ENCODE measurements at places on chromosomes 2 and 18. TPM values are rescaled to one million over a fixed set of nuclear protein-coding genes. Genes with fewer than 3 reads are reported as not detected.

DBI gene
- 313 TPM for polyA plus RNA-seq

IER3IP1 gene
- polyA plus RNA-seq = 27.5 TPM

GRCh38 chr18:48769006-48769636 is 181.6 kb downstream of the SMAD7 start:
- no peak for DNase-seq

DNA sequence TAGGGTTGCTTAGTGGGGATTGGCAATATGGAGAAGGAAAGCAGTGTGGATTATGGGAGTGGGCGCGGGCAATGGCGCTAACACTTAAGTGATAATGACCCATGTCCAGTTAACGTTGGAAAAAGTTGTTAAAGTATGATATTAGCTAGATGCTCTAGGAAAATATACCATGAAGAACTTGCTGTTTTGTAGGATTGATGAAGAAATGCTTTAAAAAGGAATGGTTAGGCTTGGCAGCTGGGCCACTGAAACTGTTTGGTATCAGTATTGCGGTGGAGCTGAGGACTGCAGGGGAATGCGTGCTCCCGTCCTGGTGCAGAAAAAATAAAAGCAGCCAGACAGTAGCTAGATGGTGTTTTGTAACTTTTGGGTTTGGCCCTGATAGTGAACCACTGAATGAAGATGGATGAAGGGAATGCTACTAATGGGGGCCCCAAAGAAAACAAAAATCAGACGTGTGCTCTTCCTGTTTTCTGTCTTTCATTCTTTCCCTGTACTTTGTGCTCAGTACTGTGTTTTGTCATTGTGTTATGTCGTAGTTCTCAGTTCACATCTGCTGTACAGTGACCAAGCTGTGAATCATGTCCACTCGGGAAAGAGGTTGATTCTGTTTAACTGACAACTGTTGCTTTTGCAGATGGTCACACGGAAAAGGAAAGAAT is 999 bp downstream of the INSIG2 start:
- peak; percentile 20 for DNase-seq

ANKRD62 gene
- polyA plus RNA-seq = not detected

GRCh38 chr2:2524348-2524941 is 193.4 kb upstream of the MYT1L start:
- DNase-seq = no peak

DNA sequence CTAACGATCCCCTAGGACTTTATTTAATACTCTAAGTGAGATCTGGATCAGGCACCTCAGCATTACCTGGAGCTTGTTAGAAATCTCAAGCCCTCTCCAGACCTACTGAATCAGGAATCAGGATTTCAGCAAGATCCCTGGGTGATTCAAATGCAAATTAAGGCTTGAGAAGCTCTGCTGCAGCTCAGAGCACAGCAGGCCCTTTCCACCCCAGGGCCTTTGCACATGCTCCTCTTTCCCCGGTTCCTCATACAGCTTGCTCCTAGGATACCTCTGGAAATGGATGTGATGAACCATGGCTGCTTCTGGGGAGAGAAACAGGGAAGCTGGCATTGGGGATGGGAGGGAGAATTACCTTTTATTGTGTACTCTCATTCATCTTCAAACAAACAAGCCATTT is 40.3 kb upstream of the MGAT4A start:
- no peak for DNase-seq

GRCh38 chr2:239881561-239882320 is 143.4 kb downstream of the NDUFA10 start:
- peak; percentile 46 for DNase-seq

- no peak for DNase-seq
These were observed 2.7 kb downstream of the AAMP start for GRCh38 chr2:218267259-218267658.

TYMS gene
- polyA plus RNA-seq = 105 TPM

GRCh38 chr18:75809926-75810255 is 382.4 kb upstream of the SMIM21 start:
- DNase-seq = no peak

- DNase-seq = no peak
These were observed 96.1 kb downstream of the DDX1 start for GRCh38 chr2:15687720-15688119.

STON1 gene
- polyA plus RNA-seq = 8.8 TPM

- no peak for DNase-seq
These were observed 36.2 kb downstream of the TNS1 start for GRCh38 chr2:217966423-217967070.

- no peak for DNase-seq
These were observed 446 bp upstream of the RHBDD1 start for GRCh38 chr2:226835420-226835795.

DNA sequence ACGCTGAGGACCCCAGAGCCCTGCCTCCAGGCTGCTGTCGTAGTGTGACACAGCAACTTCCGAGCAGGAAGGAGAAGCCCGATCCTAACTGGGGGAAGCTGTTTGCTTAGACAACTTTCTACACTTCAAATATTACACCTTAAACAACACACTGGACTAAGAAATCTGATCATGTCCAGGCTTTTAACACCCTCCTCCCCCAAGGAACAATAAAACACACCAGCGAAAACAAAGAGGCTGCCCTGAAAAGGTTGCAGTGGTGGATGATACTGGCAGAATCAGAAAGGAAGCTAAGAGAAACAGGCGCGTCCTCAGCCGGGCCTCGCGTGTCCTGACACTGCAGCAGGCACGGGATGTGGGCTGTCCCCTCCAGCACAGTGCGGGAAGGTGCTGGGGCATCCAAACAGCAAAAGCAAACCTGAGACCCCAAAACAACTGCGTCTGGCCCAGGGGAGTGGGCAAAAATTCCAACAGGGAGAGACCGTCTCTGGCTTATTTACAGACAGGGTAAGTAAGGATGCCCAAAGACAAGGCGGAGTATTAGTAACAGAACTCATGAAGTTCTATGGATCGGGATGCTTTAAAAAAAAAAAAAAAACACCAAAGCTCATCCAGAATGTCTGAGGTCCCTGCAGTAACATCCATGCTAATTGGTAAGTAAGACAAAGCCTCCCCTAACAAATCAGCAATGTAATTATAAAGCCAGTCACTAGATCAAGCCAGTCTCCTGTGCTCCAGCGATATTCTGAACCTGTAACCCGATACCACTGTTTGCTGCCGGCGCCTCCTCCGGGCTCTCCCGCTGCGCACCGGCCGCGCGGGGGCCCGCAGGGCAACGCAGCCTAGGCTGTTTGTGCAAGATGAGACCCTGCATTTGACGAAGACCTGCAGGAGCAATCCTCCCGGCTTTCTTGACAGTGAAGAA is 9.0 kb downstream of the SERTAD2 start:
- peak; percentile 90 for DNase-seq

DNA sequence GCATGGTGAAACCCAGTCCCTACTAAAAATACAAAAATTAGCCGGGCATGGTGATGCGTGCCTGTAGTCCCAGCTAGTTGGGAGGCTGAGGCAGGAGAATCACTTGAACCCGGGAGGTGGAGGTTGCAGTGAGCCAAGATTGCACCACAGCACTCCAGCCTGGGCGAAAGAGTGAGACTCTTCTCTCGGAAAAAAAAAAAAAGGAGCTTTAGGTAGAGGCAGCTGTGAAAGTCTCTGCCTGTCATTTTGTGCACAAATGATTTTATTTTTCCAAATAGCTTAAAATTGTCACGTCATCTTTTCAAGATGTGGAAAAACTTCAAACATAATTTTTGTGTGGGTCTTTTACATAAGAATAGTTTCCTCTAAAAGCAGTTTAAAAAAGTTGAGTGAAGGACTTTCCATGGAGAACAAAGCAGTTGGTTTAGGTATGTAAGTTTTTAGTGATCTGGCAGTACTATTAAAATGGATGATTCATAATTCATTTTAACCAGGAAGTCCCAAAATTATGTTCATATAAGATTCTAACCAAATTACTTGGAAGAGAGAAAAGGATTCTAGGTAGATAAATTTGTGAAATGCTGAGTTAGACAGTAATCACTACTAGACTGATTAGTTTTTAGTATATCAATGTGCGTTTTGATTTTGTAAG is 11.5 kb downstream of the CCNYL1 start:
- DNase-seq = no peak

DNA sequence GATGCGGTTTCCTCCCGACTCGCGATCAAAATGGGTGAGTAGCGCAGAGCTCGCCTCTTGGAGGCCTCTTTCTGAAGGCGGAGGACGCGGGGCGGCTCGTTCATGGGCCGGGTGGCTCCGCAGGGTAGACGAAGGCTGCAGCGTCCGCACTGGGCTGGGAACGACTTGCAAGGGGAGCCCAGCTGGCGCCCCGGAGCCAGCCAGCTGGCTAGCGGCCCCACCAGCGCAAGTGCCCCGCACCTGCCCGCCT is 328 bp upstream of the PASK start:
- no peak for DNase-seq

DNA sequence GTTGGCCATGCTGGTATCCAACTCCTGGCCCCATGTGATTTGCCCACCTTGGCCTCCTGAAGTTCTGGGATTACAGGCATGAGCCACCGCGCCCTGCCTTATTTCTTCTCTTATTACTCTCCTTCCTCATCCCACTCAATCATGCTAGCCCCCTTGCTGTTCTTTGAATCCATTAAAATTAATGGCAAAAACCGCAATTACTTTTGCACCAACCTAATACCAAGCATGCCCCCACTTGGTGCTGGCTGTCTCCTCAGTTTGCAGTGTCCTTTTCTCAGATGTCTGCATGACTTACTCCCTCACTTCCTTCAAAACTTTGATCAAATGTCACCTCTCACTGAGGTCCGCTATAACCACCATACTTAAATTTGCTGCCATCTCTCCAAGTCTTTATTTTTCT is 34.6 kb downstream of the DYTN start:
- no peak for DNase-seq

- DNase-seq = no peak
These were observed 79.6 kb upstream of the RAPGEF4 start for GRCh38 chr2:172655838-172656573.

DNA sequence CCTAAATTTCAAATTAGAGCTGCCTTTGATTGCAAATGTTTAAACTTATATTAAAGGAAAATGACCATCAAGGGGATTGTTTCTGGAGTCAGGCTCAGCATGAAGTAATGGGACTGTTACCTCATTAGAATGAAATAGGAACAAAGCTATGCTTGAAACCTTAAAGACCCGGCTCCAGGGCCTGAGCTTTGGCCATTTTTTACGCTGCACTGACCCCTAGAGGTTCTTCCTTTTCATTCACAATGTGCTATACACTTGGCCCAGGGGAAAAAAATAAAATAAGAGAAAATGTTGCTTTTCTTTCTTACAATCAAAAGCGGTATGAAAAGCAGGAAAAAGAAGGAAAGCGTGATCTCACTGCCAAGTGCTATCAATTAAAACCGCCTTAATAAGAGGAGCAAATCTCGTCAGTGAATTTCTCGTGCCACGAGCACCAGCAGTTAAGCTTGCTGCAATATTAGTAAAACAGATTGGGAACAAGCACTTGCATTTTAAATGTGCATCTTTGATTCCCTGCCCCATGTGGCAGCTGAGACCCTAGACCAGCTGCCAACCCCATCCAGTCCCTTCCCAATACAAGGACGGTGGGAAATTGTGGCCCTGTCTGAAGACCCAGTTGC is 96.6 kb downstream of the MBD2 start:
- peak; percentile 31 for DNase-seq

- DNase-seq = no peak
These were observed 6.8 kb downstream of the SLC38A11 start for GRCh38 chr2:164948540-164948939.

DNA sequence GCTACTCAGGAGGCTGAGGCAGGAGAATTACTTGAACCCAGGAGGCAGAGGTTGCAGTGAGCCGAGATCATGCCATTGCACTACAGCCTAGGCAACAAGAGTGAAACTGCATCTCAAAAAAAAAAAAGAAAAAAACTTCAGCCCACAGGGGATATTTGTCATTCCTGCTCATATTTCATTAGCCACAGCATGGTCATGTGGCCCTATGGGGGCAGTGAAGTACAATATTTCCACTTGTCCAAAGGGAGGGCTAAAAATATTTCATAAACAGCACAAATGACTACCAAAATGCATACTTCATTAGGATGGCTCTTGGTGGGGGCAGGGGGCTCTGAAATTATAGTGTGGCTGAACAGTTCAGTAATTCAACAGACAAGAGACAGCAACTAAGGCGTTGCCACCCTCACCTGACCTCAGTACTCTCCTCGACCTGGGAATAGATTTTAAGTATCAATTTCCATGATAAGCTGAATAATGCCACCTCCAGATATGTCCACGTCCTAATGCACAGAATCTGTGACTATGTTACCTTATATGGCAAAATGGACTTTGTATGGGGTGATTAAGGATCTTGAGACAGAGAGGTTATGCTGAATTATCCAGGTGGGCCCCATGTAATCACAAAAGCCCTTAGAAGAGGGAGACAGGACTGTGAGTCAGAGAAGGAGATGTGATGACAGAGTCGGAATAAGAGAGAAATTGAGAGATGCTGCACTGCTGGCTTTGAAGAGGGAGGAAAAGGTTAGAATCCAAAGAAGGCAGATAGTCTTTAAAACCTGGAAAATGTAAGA is 158.2 kb upstream of the CRIM1 start:
- DNase-seq = no peak

GRCh38 chr2:212596688-212597087 is 58.1 kb upstream of the ERBB4 start:
- no peak for DNase-seq

DNA sequence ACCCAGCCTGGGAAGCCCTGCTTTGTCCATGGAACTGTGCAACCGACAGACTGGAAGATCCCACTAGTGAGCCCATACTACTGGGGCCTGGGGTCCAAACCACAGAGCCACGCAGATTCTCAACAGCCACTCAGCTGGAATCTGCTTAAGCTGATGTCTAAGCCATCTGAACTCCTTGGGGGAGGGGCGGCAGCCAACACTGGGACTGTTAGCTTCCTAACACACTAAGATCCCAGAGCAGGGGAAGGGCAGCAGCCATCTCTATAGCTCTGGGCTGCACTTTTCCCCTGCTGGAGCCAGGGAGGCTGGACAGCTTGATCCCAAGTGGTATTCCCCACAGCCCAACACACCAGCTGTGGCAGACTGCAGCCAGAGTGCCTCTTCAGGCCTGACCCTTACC is 118.3 kb downstream of the RPRM start:
- no peak for DNase-seq

DNA sequence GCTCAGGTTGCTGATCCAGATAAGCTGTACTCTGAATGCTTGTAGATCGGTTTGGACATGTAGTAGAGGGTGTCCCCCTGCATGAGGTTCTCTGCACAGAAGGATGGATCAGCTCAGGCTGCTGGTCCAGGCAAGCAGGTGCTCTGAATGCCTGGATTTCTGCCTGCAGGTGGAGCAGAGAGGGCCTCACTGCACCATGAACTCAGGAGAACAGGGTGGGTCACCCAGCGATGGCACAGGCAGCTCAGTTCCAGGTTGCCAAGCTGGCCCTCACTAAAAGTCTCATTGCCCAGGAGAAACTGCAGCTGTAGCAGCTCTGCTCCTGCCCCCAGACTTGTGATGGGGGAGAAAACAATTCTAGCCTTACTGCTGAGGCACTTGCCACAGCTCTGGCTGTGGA is 491.8 kb downstream of the XIRP2 start:
- no peak for DNase-seq

DNA sequence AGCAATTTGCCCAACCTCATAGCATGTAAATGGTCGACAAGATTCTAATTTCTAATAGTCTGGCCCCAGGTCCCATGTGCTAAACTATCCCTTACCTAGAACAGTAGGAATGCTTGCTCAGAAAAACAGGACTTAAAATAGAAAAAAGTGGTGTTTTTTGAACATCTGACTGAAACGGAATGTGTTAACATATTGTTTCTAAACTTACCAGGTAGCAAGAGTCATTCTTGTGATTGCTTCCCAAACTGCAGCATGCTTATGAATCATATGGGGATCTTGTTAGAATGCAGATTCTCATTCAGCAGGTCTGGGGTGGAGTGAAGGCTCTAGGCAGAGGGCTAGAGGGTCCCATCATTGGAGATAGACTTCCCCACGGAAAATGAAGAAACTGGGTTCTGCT is 5.8 kb upstream of the SLC20A1 start:
- no peak for DNase-seq

Data from muscle of arm (tissue), 14 donors.